HL-60 (cell line): ENCODE measurements at places on chromosomes 1 and 21.

- DNase-seq: no peak
Measured at GRCh38 chr21:16873176-16873575, 639.7 kb upstream of the CXADR start.

DNA sequence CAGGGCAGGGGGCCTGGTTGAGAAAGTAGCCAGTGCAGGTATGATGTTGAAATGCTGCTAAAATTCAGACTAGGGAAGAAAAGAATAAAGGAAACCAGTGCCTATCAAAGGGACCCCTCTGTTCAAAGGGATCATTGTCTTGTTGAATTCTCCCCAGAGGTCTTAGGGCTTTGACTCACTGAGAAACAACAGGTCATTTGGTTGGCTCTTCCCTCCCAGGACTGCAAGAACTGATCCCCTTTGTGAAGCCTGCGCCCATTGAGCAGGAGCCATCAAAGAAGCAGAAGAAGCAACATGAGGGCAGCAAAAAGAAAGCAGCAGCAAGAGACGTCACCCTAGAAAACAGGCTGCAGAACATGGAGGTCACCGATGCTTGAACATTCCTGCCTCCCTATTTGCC, 11.8 kb upstream of the CELSR2 start:
- no peak for DNase-seq

DNA sequence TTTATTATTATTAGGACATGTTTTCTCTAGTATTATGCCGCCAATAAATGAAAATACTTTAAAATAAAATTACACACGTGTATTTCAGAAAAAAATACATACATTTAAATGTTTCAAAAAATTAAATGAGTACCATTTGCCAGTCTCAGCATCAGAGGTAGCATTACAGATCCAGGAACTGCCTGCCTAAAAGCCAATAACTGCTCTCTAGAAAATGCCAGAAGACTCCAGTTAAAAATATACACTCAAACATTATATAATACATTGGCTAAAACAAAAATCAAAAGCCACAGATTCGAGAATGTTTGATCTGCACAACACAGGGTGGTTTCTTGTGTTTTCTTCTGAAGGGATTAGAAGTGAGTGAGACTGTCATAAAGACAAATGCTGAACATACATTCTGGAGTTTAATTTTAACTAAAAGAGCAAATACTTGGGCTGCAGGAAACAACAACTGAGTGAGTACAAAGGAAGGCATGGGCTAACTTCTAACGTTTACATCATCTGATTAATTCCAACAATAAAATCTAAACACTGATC, 105.5 kb downstream of the RERE start:
- no peak for DNase-seq

- DNase-seq: no peak
Measured at GRCh38 chr1:223227031-223227430, 84.0 kb upstream of the TLR5 start.

DNA sequence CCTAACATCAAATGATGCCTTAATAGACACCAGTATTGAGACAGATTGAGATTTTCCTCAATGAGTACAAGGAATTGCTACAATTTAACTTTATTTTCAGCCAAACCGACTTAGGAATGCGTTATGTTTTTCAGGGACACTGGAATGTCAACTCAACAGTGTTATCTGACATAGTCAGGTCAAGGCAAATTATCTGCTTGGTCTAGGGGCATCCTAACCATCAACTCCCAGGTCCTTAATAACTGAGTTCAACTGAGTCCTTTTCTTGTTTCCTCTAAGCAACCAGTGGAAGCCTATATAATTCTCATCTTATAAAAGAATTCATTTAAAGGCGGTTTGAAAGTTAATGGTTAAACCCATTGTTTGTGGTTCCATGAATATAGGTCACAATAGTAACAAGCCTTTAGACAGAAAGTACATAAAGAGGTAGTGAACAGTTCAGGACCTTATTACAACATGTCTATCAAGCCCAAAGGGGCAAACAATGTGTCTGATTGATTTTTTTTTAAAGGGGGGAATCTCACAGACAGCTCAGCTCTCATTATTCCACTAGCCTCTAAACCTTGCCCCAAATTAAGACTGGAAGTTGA, 32.3 kb upstream of the NR5A2 start:
- DNase-seq: no peak

DNA sequence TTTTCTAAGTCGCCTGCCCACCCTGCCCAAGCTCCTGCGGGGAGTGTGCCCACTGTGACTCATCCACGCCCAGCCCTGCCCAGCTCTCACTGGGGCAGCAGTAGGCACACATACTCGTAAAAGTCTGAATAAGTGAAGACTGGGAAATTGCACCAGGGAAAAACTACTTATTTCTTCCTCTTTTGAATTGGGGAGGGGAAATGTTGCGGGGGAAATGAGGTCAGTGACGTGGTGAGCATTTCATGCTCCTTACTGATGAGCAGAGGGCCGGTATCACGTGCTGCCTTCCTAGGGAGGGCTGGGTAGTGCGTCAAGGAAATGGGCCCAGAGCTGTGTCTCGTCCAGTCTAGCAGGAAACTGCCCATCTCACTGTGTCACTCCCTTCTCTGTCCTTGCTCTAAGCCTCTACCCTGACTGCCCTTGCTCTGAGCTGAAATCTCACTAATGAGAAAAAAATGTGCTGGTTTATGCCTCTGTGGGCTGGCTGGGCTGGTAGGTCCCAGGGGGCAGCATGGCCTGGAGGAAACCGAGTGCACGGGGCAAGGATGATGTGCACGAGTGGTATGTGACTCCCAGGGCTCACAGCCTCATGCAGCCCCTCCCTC, 13.5 kb upstream of the TNFRSF1B start:
- no peak for DNase-seq

GRCh38 chr1:168443899-168444298, 99.9 kb downstream of the XCL2 start:
- DNase-seq: no peak
